ENCODE measurements at places on chromosomes 4 and X.

DNA sequence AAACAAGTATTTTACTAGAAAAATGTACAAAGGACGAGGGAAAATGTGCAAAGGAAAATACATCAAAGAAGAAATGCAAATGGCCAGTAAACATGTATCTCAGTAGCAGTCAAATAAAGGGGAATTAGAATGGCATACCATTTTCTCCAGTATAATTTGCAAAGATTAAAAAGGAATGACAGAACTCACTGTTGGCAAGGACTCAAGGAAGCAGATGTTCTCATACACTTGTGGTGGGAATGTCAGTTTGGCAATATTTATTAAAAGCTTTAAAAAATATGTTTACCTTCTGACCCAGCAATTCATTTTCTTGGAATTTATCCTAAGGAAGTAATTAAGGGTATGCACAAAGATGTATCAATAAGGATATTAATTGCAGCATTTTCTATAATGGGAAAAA is 7.6 kb downstream of the CLCN5 start:
- DNase-seq = no peak

DNA sequence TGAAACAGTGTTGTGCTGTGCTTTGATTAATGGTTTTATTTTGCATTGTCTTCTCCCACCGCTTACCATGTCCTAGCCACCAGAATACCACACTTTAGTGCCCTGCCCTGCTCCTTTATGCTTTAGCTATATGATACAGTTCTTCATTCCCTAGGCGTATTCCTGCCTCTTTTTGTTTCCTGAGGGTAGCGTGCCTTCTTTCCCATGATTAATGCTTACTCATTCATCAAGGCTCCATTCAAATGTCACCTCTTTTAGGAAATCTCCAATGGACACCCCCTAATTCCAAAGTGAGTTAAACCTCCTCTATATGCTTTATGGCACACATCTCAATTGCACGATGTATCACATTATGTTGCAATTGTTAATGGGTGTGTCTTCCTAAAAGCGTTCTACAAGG is 46.3 kb downstream of the SPANXD start:
- DNase-seq = no peak

GRCh38 chrX:149037281-149037870 is 467.7 kb downstream of the IDS start:
- DNase-seq = no peak

DNA sequence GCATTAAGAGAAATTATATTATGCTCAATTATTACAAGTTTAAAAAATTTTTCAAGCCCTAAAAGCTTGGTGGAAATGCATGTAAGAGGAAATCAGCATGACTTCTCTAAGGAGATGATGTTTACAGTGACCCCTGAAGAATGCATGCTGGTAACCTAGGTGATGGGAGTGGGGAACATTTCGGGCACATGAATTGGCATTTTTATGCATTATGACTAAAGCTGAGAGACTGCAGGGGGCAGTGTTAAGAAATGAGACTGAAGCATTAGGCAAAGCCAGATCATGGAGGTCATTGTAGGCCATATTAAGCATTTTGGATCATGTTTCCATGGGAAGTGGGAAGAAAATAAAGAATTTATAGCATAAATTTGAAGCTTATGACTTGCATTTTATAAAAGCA is 421.3 kb downstream of the FAT4 start:
- DNase-seq = no peak

DNA sequence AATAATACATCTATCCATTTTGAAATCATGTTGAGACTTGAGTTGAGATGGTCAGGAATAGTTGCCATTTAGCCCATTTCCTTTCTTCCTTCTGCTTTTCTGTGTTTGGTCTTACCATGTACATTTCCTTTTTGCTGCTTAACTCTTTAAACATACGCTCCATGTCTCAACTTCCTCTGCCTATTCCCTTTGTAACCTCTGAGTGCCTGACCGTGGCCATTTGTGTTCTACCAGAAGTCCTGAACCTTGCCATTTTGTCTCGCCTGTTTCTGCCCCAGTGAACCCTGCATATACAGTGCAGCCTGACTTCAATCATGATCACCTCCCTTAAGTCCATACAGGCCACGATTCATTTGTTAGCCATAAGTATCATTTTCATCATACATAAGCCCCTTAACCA is 169.0 kb downstream of the RAPGEF2 start:
- DNase-seq = no peak

DNA sequence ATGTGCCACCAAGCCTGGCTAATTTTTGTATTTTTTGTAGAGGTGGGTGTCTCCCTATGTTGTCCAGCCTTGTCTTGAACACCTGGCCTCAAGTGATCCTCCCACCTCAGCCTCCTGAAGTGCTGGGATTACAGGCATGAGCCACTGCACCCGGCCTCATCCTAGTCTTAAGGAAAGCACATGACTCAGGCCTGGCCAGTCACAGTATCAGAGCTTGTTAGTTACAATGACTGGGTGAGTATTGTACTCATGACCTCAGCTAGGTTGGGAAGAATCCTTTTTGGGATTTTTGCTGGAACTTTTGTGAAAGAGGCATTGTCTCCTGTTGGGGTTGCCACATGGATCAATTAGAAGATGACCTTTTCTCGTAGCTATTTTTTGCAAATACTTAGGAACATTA is 292.8 kb downstream of the RAPGEF2 start:
- DNase-seq = no peak

DNA sequence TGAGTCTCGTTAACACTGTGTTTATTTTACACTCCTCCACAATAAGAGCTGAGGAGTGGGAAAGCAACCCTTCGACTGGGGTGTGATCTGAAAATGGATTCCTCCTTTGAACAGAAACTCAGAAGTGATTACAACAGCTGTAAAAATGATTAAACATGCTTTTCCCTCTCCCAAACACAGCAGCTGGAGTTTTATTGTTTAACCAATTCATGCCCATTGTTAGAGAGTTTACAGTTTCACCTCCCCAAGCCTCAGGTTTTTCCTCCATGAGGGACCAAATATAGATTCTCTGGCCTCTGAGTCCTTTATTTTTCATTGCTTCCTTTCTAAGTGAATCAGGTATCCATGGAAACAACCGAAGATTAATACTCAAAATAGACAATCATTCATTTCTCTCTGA is 263.0 kb upstream of the TAPT1 start:
- no peak for DNase-seq

- DNase-seq = no peak
Observed at GRCh38 chrX:150460063-150460462, 96.9 kb downstream of the MAMLD1 start.

GRCh38 chr4:3366893-3367775 is 74.3 kb downstream of the RGS12 start:
- DNase-seq = no peak

DNA sequence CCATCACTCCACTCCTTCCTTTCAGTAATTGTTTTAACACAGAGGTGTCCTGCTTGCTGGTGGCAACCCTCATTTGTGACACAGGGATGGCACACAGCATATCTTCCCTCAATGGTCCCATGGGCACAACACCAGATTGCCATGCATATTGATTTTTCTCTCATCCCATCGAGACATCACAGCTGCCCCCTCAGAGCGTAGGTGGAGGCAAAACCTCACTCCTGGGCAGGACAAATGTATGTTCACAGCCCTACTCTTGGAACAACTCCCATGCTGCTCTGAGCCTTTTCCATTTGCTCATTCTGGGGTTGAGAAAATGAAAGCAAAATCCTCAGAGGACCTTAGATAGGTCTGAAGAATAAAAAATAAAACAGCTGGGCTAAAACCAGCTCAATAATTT is 172.2 kb downstream of the GABRB1 start:
- no peak for DNase-seq

GRCh38 chr4:47193179-47193578 is 161.8 kb downstream of the GABRB1 start:
- no peak for DNase-seq

Measured in stimulated activated CD4-positive, alpha-beta T cell treated with anti-CD3 and anti-CD28 coated beads, Interleukin-1b, Interleukin-23, amount 100 ng/mL, for 24 hours (primary cell).